Muscle of leg (tissue), 16 donors: ENCODE measurements at places on chromosomes 7 and 10. TPM values are rescaled to one million over a fixed set of nuclear protein-coding genes. Genes with fewer than 3 reads are reported as not detected.

DNA sequence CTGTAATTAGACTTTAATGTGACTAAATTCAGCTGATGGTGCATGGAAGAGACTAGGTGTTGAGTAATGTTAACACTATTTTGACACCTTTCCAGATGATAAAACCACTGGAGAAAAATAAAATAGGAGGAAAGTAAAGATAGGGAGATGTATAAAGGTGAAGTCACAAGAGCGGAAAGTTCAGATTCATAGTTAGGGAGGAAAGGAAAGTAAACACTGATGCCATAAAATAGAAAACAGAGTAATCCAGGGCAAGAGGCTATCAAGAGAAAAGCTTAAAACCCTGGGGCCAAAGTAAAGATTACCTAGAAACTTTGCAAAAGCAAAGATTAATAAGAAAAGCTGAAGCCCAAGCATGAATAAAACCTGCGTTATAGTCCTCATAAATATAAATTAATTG lies 62.8 kb downstream of the RAB11FIP2 start:
- no peak for DNase-seq

GRCh38 chr7:158574308-158575036 lies 13.2 kb downstream of the PTPRN2 start:
- DNase-seq: no peak

DNA sequence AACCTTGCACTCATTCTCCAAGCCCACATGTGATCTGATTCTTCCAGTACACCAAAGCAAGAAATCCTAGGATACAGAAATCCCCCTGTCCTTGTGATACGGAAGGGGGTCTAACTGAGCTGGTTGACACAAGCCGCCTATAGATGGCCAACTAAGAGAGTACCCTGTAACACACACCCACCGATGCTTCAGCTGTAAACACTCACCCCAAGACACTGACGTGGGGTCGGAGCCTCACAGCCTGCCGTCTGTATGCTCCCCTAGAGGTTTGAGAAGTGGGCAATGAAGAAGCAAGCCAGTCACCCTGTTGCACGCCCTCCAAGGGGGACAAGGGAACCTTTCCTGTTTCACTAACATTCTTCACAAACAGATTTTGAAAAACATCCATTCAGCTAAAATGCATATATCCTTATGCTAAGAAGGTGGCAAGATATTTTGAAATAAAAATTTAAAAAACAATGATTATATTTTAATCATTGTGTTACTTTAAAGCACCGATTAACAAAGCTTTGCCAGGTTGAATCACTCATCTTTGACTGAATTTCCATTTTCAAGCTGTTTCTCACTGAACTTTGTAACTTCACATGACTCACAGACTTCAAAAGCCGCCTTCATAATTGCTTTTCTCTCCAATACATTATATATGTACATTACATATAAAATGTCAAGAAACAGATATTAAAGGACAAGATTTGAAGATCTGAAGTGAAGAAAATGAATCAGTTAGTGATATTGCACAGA lies 329.3 kb downstream of the ARL4A start:
- DNase-seq: no peak

DNA sequence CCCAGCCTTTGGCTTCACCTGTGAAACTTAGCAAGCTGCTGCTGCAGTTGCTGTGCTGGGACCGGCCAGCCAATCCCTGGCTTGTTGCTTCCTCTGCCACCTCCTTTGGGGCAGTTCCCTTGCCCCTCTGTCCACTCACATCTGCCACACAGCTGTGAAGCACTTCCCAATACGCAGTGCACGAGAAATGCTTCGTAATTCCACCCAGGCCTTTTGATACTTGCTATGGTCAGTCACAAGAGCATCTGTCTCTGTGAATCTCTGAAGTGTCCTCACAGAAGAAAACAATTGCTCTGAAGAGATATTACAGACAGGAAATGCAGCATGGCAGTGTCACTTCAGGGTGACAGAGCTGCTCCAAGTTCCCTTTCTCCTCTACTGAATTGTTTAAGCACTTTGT lies 208.5 kb downstream of the PTEN start:
- DNase-seq: peak; percentile 27

MMRN2 gene
- total RNA-seq: 23.1 TPM

BICC1 gene
- total RNA-seq: 23.8 TPM

DNA sequence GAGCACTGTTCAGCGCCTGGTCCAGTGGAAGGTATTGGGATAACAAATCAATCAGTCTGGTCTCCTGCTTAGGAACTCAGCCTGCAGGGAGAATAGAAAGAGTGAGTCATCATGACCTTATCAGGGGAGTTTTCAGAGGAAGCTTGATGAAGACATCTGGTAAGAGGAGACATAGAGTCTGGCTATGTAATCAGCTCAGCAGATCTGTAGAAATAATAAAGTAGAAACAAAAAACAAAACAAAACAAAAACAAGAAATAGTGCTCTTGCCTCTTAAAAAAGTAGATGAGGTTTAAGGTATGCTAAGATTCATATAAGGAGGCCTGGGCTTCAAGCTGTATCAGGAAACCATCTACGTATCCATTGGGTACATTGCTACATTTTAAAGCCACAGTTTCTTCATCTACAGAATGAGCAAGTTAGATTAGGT lies 14.4 kb downstream of the TAS2R41 start:
- peak; percentile 50 for DNase-seq

DNA sequence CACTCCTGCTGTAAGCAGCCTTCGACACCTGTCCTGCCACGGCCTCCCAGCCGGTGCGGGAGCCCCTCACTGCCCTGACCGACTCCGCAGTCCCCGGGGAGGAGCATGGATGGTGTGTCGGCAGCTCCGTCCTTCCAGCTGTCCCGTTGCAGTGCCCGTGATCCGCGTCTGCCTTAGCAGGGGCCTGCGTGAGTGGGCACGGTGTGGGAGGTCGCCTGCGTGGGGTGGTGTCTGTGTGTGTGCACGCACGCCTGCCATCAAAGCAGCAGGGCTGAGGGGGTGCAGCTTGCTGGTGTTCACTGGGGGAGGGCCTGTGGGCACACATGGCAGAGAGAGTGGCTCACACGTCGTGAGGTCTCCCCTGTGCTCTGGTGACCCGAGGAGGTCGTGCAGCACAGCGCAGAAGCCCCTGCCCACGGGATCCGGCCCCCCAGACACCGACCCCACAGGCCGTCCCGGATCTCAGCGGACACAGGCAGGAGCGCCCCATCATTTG lies 10.3 kb downstream of the MAFK start:
- no peak for DNase-seq

- DNase-seq: peak; percentile 96
Measured at GRCh38 chr7:15839416-15840100, 153.1 kb upstream of the MEOX2 start.

DNA sequence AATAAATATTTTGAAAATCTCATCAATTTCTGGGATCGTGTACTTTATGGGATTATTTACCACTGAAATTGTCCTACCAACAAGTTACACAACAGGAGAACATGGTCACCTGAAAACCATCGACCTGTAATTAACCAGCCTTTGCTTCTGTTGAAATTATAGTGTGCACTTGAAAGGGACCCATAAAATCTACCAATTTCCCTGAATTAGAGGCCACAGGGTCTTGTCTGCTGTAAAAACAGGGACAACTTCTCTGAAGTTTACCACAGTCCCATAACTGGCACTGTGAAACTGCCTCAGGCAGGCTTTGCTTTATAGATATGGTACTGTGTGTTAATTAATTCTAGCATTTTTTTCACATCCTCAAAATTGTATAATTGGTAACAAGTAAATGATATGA lies 37.7 kb downstream of the RAB19 start:
- no peak for DNase-seq

DNA2 gene
- 9.0 TPM for total RNA-seq

DNA sequence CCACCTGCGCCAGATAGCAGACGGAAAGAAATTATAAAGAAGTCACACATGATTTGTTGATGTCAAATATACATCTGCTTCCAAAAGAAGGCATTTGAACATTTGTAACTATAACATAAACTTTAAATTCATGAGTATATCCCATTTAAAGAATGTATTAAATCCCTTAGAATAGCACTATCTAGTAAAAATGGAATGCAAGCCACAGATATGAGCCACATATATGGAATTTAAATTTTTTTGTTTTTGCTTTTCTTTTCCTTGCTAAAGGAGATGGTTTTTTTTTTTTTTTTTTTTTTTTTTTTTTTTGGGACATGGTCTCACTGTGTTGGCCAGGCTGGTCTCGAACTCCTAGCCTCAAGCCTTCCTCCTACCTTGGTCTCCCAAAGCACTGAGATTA lies 730.8 kb downstream of the PHTF2 start:
- no peak for DNase-seq

- no peak for DNase-seq
Measured at GRCh38 chr7:49618028-49618427, 155.4 kb upstream of the VWC2 start.

DNA sequence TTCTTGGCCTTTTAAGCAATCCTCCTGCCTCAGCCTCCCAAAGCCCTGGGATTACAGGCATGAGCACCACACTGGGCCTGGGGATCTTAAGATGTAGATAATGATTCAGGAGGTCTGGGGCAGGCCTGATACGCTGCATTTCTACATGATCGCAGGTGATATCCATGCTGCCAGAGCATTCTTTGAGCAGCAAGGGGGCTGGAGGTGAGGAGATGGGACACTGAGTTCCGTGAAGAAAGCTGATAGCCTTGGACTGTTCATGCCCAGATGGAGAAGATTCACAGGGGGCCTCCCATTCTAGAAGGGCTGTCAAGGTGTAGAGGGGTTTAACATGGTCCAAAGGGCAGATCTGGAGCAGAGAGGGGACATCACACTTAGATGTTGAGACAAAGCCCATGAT lies 480.3 kb downstream of the RPS24 start:
- DNase-seq: no peak

PTF1A gene
- not detected for total RNA-seq

GRCh38 chr7:128781126-128781525 lies 5.5 kb upstream of the OPN1SW start:
- peak; percentile 95 for DNase-seq

- peak; percentile 87 for DNase-seq
Measured at GRCh38 chr10:91340613-91341362, 69.4 kb upstream of the HECTD2 start.

ARHGAP22 gene
- total RNA-seq: 1.2 TPM

- DNase-seq: no peak
Measured at GRCh38 chr10:106960812-106961211, 203.7 kb downstream of the SORCS1 start.

- peak; percentile 28 for DNase-seq
Measured at GRCh38 chr7:70131817-70132216, 533.5 kb downstream of the AUTS2 start.

- peak; percentile 40 for DNase-seq
Measured at GRCh38 chr7:125661-126060, 66.7 kb upstream of the FAM20C start.

- no peak for DNase-seq
Measured at GRCh38 chr7:148919859-148920258, 35.8 kb upstream of the EZH2 start.

DNA sequence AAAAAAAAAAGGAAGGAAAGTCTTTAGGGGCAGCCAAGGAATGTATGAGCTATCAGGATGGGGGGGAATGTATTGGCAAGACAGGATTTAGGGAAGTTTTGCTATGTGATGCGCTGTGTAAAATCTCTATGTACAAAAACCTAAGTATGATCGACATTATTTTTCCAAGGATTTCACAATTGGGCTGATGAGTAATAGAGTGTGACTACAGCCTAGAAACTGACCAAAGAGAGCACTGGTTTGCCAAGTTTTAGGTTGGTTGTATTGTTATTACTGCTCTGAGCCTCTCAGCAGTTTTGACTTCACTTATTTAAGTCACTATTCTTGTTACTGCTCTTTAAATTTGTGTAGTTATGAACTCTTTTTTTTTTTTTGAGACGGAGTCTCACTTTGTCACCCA lies 107.3 kb downstream of the NRCAM start:
- DNase-seq: no peak

SMKR1 gene
- not detected for total RNA-seq

DNA sequence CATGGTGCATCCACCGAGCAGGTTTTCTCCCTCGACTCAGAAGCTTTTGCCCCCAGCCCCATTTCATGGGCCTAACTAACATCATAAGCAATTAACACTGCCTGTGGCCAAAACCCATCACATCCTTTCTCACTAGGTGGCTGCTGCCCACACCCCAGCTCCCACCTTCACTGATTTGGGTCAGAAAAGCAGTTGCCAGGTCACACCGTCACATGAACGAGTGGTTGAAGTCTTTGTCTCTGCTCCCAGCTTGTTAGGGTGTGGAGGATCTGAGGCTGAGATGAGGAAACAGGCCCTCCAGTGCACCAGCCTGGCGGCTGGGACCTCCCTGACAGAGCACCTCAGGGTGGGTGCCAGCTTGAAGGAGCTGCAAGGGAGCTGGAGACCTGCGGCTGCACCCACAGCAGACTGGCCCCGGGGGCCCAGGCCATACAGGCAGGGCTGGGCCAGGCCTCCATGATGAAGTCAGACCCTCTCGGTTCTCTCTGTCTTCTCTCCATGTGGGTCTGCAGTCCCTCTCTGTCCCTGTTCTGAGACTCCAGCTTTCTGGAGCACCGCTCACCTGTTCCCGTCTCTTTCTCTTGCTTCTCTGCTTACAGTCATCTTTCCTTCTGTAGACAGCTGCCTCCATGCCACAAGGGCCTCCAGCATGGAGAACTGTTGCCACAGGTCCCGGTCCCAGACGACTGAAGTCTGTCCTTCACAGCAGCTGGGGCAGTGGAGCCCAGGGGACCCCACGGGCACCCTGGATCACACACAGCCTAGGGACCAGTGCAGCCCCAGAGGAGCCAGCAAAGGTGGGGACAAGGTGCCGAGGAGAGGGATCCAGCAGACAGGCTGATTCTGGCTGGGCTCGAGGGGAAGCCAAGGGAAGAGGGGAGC lies 13.8 kb upstream of the INPP5A start:
- DNase-seq: no peak

DNA sequence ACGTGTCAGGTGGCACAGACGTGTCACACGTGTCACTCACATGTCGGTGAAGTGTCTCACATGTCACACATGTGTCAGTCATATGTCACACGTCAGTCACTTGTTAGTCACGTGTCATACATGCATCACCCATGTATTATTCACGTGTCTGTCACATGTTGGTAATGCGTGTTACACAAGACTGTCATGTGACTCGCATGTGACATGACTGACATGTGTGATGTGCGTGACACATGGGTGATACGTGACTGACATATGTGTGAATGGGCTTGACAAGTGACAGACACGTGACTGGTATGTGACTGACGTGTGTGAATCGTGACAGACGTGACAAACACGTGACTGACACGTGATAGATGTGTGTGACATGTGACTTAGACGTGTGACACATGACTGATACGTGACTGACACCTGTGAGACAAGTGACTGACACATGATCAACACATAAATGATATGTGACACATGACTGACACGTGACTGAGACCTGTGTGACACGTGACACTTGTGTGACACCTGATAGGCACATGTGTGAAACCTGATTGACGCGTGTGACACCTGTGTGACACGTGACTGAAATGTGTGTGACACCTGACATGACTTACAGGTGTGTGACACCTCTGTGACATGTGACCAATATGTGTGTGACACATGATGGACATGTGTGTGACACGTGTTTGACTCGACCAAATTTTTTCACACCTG lies 56.1 kb downstream of the ZNF92 start:
- DNase-seq: no peak

DNA sequence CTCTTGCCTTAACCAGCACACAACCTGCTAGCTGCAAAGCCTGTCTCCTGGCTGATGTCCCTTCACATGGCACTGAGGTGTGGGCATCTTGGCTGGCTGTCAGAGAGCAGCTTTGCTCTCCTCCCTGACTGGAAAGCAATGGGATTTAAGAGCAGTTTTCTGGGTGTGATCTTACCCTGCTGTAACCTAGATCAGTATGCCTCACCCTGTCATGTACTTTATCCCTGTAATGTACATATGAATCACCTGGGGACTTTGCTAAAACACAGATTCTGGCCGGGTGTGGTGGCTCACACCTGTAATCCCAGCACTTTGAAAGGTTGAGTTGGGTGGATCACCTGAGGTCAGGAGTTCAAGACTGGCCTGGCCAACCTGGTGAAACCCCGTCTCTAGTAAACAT lies 209.9 kb downstream of the FRMD4A start:
- no peak for DNase-seq

TMEM178B gene
- total RNA-seq: 0.62 TPM

WNT8B gene
- total RNA-seq: not detected
